Activated naive CD4-positive, alpha-beta T cell (primary cell): ENCODE measurements at places on chromosomes 7 and 10.

DNA sequence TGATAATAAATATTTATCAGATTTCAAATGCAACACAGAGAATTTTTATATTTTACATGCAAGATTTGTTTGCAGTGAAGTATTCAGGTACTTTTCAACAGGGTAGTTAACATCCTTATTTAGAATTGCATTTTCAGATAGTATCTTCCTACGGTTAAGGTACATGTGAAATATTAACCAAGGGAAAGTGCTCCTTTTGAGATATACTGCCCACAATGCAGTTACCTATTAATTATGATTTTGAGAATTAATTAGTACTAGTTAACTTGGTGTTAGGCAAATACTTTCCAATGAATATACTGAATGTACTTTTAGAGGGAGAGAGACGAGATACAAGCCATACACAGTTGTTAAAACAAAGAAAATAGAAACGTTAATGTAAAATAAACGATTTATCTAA, 206.2 kb upstream of the YAE1 start:
- no peak for DNase-seq

DNA sequence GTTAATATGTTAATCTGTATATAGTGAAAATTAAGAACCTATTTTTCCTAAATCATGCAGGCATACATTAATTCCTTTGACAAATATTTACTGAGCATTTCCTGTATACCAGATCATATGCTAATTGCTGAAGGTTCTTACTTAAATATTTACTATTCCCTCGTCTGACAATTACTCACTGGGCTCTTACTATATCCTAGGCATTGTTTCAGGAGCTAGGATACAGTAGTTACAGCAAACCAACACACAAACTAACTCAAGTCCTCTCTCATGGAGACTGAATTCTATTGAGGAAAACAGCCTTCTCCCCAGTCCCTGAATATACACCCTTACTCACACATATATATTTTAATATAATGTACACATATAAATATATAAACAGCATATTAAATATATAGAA, 786.0 kb downstream of the NRG3 start:
- DNase-seq: no peak

- DNase-seq: no peak
These were observed 15.3 kb upstream of the PWWP2B start for GRCh38 chr10:132381741-132382140.

GRCh38 chr7:107179326-107180164, 10.7 kb downstream of the HBP1 start:
- DNase-seq: no peak

DNA sequence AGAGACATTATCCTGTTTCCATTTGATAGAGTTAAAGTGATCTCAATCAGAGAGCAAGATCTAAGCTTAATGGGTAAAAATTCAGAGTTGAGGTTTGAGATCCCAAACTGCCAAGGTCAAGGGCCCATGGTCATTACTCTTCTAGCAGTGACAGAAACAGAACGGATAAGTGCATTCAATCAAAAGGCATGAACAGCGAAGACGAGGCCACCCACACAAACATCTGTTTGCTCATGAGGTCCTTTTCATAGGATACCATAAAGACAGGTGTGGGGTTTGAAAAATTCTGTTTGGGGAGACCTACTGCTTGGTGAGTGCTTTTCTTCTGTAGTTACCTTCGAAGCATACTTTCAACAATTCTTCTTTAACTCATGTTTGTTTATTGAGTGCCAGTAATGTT, 58.3 kb downstream of the SEMA3C start:
- no peak for DNase-seq
